ENCODE measurements at places on chromosomes 1 and 21. TPM values are rescaled to one million over a fixed set of nuclear protein-coding genes. Genes with fewer than 3 reads are reported as not detected.

The VANGL2 gene
- total RNA-seq = not detected

The CCDC30 gene
- 4.2 TPM for total RNA-seq

GRCh38 chr1:115596080-115596780 lies 45.5 kb upstream of the VANGL1 start:
- H3K27ac ChIP-seq = no peak overlapping the region
- H3K27me3 ChIP-seq = no peaks in the 10 kb centered on the region
- H3K36me3 ChIP-seq = no peaks in the 10 kb centered on the region
- DNase-seq = no peak

DNA sequence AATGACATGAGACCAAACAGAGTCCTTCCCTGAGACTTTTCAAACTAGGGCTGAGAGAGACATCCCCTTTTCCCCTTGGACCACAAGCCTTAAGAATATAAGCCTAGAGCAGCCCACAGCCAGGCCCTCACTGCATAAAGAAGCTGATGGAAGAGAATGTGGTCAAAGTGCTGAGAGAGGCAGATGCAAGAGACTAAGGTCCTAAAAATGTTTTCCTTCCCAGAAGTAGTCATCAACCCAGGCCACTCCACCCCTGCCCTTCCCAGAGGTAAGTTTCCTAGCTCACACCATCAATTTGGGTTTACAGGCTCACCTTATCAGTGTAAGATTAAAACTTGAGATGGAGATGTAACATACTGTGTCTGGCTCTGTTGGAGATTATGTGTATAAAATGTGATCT lies 58.2 kb downstream of the BCAR3 start:
- no peak overlapping the region for H3K4me3 ChIP-seq
- DNase-seq = no peak
- no peaks in the 10 kb centered on the region for H3K4me1 ChIP-seq
- H3K36me3 ChIP-seq = no peaks in the 10 kb centered on the region
- no peak overlapping the region for H3K27ac ChIP-seq

DNA sequence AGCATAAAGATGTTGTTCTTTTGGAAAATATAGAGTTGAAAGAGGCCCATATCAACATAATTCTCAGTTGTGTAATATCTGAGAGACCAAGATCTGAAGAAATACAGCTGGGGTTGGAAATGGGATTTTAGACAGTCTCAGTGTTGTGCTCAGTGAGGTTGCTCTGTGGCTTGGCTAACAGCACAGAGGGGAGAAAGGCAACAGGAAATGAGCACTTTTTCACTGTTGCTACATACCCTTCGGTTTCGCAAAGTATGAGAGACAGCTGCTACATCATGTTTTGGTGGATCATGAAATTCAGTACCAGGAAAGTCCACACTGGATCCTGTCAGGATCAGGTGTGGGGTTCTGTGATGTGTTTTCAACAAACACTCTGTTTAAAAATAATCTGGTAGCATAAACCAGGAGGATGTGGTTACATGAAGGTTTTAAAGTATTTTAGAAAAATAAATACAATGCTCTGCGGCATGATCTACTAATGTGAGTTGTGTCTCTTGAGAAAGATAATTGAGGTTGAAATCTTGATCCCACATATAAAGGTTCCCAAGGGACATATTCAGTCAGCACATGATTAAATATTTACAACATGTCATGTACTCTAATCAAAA lies 7.0 kb upstream of the GPR88 start:
- H3K27me3 ChIP-seq = no peaks in the 10 kb centered on the region
- H3K4me1 ChIP-seq = peaks cover 14% of the 10 kb centered on the region
- H3K36me3 ChIP-seq = no peaks in the 10 kb centered on the region
- no peak overlapping the region for H3K27ac ChIP-seq
- DNase-seq = no peak

DNA sequence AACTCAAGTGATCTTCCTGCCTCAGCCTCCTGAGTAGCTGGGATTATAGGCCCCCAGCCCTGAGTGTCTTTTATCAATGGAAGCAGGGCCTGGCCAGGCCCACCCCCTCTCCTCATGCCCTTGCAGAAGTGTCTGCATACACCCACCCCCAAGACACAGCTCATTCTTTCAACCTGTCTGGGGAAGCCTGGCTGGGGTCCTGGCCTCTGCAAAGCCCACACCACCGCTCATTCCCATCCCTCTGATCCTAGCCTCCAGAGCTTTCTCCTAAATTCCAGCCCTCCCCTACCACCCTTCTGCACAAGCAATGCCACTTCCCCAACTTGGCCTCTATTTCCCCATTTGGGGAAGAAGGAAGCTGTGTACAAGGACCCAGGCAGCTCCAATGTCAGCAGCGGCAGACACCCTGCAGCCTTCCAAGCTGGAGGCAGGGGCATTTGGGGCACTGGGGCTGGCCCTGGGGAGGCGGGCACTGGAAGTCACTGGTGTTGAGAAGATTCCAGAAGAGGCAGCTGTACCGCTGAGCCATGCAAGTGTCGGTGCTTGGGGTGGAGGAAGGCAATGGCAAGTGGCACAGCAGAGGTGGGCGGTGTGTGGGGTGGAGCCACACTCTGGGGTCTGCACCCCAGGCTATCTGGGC lies 33.7 kb upstream of the ARF1 start:
- H3K27ac ChIP-seq = no peak overlapping the region
- H3K27me3 ChIP-seq = no peaks in the 10 kb centered on the region
- no peak overlapping the region for H3K4me3 ChIP-seq
- no peaks in the 10 kb centered on the region for H3K36me3 ChIP-seq
- H3K4me1 ChIP-seq = no peaks in the 10 kb centered on the region

- H3K36me3 ChIP-seq = no peaks in the 10 kb centered on the region
- H3K27me3 ChIP-seq = no peaks in the 10 kb centered on the region
- DNase-seq = no peak
- no peak overlapping the region for H3K4me3 ChIP-seq
- no peaks in the 10 kb centered on the region for H3K4me1 ChIP-seq
Observed at GRCh38 chr1:42258218-42258617, 76.8 kb downstream of the FOXJ3 start.

DNA sequence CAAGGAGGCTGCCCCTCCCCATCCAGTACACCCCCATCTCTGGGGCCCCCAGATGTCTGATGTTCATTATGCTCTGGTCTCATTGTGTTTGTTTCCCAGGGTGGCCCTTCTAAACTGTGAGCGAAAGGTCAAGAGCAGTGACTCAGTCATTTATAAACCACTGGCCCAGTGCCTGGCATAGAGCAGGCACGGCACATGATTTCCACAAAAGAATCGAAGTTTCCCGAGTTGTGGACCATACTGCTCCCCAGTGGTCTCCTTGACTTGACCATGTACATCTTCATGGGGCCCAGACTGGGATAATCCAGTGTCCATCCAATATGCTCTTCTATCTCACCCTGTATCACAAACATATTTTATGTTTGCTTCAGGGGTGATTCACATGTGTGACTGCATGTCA lies 153.3 kb downstream of the NR5A2 start:
- no peaks in the 10 kb centered on the region for H3K4me1 ChIP-seq
- no peak overlapping the region for H3K4me3 ChIP-seq
- DNase-seq = no peak
- no peaks in the 10 kb centered on the region for H3K36me3 ChIP-seq
- H3K27me3 ChIP-seq = no peaks in the 10 kb centered on the region

- H3K27me3 ChIP-seq = peaks cover 18% of the 10 kb centered on the region
- H3K27ac ChIP-seq = no peak overlapping the region
- peaks cover 25% of the 10 kb centered on the region for H3K4me1 ChIP-seq
- H3K4me3 ChIP-seq = no peak overlapping the region
- no peaks in the 10 kb centered on the region for H3K36me3 ChIP-seq
- no peak for DNase-seq
Observed at GRCh38 chr1:9202240-9202870, 32.2 kb upstream of the H6PD start.

GRCh38 chr21:45638707-45639106 lies 4.8 kb upstream of the PCBP3 start:
- H3K4me1 ChIP-seq = peaks cover 27% of the 10 kb centered on the region
- DNase-seq = no peak
- H3K36me3 ChIP-seq = no peaks in the 10 kb centered on the region
- no peaks in the 10 kb centered on the region for H3K27me3 ChIP-seq
- no peak overlapping the region for H3K27ac ChIP-seq
